Breast epithelium (tissue), 4 donors: ENCODE measurements at places on chromosomes 2 and 18.

DNA sequence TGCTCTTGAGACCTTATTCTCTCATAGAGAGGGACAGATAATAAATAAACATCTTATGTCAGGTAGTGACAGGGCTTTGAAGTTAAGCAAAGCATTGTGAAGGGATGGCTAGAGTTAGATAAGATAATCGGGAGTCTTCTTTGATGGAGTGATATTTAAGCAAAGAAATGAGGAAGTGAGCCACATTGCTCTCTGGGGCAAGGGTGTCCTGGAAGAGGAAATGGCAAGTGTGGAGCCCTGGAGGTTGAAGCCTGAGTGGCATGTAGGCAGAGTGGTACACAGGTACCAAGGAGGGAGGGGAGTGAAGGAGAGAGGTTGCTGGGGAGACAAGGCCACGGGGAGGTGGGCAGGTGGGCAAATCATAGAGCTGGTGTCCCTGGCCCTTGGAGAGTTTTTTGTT lies 110.2 kb downstream of the CTAGE1 start:
- DNase-seq = no peak

DNA sequence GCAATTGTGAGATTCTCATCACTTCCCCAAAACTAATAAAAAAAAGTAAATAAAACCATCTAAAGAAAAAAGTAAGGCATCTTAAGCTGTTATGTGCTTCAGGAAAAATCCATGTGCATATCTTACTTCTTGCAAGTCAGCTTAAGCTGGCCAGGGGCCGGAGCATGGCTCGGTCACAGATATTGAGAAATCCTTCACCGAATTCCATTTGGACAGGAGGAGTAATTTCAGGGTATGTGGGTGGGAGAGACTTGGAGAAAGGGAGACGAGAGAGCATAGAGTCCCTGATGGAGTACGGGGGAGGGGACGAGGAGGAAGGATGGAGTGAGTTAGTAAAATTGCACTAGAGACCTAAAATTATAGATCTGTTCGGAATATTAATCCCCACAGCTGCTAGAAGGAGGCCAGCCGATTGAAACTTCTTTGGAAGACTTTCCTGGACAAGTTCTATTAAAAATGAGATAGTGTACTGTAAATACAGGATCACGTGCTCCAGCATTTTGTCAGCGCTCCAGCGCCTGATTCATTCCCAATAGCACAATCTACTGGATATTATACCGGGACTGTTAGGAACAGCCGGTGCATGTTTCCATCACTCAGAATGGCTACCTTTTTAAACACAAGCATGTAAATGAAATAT lies 438.5 kb downstream of the ZNF516 start:
- DNase-seq = no peak

GRCh38 chr2:161223139-161223732 lies 63.0 kb downstream of the TANK start:
- DNase-seq = no peak

DNA sequence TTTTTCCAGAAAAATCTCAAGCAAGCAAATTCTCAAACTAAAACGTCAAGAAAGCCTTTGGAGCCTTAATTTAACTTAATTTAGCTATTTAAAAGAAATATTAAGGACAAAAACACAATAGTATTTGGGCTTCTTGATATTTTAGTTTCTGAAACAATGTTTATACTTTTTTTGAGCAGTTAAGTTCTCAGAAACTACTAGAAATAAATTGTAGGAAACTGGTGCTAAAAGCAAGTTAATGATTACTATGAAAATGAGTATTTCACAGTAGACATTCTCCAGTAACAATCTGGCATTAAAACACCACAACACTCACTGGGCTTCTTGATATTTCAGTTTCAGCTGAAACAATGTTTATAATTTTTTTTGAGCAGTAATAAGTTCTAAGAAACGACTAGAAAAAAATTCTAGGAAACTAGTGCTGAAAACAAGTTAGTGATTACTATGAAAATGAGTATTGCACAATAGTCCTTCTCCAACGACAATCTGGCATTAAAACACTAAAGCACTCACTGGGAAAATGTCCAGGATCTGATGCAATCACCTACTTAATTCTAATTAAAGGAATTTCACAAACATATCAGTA lies 45.1 kb downstream of the TRAK2 start:
- no peak for DNase-seq

- no peak for DNase-seq
Observed at GRCh38 chr2:134458950-134459349, 205.1 kb downstream of the MGAT5 start.
